ENCODE measurements at places on chromosomes 4 and X. TPM values are rescaled to one million over a fixed set of nuclear protein-coding genes. Genes with fewer than 3 reads are reported as not detected.

The DUX4 gene
- total RNA-seq = not detected

The MAGEA11 gene
- not detected for total RNA-seq

The SPRY1 gene
- total RNA-seq = 258 TPM

The FRG2 gene
- not detected for total RNA-seq

The GPM6B gene
- total RNA-seq = 15.3 TPM

The BANK1 gene
- 0.32 TPM for total RNA-seq

The TMEM154 gene
- 7.4 TPM for total RNA-seq

The SPANXD gene
- not detected for total RNA-seq

The DMD gene
- 47.3 TPM for total RNA-seq

The NKX6-1 gene
- not detected for total RNA-seq

The ARMCX1 gene
- 15.9 TPM for total RNA-seq

The GAGE12H gene
- total RNA-seq = not detected

The TEX11 gene
- total RNA-seq = not detected

The PRICKLE3 gene
- total RNA-seq = 5.2 TPM

The CFP gene
- 0.18 TPM for total RNA-seq

The GAB3 gene
- total RNA-seq = 1.8 TPM

The FDCSP gene
- not detected for total RNA-seq

The SMIM31 gene
- not detected for total RNA-seq

The PCDH7 gene
- total RNA-seq = 16.2 TPM

The CDX4 gene
- total RNA-seq = not detected

The TMEM271 gene
- not detected for total RNA-seq

The PAGE1 gene
- total RNA-seq = not detected

The TMPRSS11B gene
- not detected for total RNA-seq

The CXCL11 gene
- not detected for total RNA-seq

The TLR1 gene
- total RNA-seq = 1.6 TPM

The MAGED4B gene
- 3.8 TPM for total RNA-seq

The ATOH1 gene
- not detected for total RNA-seq

The TMEM164 gene
- total RNA-seq = 29.8 TPM

The LONRF3 gene
- not detected for total RNA-seq

The SLC9B2 gene
- total RNA-seq = 17.9 TPM

The ANTXR2 gene
- 22.2 TPM for total RNA-seq

The ZCCHC18 gene
- 0.18 TPM for total RNA-seq

The SPP1 gene
- total RNA-seq = not detected

The SPANXN4 gene
- not detected for total RNA-seq

Measured in cardiac atrium fibroblast (primary cell).